ENCODE measurements at places on chromosomes 12 and 14.
A peak's percentile ranks its signal among the peaks of the same experiment; 100 is the strongest.

DNA sequence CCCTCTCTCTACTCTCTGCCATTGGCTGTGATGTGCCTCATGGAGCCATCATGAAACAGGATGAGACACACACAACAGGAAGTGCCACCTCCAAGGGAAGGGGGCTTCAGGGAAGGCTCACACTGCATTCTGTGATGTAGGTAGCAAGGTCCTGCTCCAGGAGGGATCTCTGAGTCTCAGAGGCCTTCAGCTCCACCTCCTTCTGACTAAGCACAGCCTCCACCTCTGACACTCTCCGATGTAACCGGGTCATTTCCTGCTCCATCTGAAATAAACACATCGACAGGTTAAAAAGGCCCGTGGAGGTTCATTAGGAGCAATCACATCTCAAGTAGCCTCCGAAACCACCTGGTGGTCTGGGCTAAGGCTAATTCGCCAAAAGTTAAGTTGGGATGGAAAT, 93.3 kb downstream of the CIT start:
- no peak for DNase-seq

- no peak for DNase-seq
These were observed 200.6 kb downstream of the TTC7B start for GRCh38 chr14:90615517-90616060.

DNA sequence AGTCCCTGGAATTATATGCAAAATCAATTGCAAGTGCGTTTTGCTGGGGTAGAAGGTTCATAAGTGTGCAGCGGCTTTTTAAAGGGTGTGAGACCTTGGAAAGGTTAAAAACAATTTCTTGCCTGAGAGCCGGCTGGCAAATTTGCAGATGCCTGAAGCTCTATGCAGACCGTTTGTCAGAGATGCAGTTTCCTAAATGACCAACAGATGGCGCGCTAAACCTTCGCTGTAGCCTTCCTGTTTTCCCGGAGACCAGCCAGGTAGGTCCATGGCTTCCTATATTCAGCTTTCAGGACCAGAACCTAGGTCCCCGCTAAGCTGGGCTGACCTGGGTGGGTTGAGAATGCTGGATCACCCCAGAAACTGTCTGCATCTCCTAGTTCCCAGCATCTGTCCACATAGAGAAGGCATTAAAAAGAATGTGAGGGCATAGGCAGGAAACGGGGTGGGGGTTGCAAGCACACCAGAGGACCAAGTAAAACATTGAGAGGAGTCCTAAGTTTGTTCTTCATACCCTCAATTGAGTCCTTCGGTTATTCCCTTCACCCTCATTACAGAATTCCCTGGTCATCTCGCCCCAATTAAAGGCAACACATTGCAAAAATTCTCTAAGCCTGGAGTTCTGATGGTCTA, 5.7 kb upstream of the NOS1 start:
- DNase-seq, result no peak

- no peak for DNase-seq
These were observed 257.1 kb downstream of the EFCAB11 start for GRCh38 chr14:89697281-89698060.

DNA sequence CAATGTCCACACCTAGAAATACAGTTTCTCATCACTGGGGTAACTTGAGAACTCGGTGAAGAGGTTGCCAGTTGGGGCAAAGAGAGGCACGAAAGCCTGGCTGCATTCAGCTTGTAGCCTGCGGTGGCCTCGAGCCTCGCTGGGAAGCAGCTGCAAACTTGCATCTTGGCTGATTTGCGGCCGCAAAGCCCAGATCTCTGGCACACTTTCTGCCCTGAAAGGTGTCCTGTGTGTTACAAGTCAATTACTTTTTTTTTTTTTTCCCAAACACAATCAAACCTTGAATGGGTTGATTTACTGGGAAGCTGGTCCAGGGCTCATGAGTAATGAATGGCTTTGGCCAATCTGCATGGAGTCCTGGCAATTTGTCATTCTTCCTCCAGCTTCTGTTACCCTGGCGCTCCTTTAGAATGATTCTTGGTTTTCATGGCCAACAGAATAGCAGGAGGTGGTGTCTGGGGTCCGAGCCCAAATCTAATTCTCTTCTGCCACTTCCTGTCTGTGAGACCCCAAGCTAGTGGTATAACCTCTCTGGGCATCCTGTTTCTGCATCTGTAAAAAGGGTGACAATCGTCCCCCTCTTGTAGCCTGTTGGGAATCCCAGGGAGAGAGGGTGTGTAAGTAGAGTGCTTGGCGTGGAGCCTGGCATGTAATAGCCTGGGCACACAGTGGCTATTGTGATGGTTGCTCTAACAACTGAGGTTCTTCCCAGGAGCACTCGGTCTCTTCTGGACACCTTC, 6.7 kb downstream of the BCL7A start:
- no peak for DNase-seq

DNA sequence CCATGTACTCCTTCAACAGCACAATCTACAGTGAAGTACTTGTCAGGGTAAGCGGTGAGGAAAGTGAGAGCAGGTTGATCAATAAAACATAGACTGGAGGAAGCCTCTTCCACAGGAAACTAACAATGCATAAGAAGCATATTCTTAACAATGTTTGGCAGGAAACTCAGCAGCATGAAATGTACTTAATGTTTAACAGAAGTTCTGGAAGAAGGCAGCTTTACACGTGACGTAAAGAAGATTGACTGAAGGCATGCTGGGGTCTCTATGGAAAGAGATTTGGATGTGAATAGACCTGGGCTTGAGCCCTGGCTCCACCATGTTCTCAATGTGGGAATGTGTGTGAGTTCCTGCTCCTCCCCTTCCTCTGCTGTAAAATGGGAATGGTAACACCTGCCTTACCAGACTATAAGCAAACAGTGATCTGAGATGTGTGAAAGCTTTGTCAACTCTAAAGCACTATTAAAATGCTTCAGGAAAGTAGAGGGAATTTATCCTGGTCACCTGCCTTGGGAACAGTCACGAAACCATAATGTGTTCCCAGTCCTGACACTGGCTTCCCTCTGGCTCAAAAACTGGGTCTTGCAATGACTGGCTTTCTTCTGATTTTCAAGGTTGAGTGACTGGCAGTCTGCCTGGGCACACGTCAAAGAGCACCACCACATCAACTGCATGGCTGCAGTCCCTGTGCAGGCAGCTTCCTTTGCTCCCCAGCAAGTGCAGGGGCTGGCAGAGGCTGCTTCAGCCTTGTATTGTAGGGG, 384.6 kb downstream of the APAF1 start:
- no peak for DNase-seq

GRCh38 chr12:574475-575128, 88.6 kb downstream of the NINJ2 start:
- no peak for DNase-seq

DNA sequence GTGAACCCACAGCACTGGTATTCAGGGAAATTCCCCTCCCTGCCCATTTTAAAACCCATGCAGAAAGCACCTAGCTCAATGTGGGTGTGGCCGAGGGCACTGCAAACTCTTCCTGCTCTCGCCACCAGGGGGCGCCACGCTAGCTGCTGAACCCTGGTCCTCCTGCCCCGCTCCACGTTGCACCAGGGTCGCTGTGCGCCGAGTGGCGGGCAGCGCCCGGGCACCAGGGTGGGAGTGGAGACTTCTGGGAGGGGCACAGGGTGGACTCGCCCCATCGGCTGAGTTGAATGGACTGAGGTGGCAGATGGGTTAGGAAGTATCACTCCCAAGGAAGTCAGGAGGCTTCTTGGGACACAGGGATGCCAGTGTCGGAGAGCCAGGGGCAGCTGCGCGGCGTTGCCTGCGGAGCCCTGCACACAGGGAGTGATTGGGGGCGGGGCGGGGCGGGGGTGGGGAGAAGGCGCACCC, 48.1 kb upstream of the BCL11B start:
- DNase-seq, result peak; percentile 68

DNA sequence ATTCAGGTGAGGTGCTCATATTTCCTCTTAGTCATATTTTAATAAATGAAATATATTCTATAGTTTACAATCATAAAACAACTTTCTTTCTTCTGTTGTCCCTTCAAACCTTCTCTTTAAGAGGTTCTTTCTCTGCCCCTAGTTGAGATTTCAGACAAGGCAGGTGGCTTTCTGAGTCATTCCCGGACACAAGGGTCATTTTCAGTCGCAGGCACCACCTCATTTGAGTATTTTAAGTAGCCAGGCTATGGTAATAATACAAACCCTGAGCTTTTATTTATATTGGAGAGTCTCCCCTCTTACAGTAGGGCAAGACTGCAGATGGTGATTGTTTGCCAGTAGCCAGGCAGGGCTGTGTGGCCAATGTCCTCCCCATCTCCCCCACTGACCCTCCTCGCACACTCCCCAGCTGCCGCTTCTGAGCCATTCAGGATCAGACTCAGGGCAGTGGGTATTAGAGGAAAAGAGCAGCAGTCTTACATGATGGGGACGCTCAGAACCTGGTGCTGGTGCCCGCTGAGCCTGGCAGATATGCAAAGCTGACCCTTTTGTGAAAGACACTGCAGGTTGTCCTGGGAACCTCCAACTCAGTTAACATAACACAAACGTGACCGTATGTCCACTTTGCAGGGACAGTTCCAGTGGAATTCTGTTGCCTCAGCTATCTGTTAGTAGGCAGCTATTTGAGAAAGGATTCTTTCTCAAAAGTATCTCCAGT, 101.1 kb upstream of the BCL2L14 start:
- no peak for DNase-seq

DNA sequence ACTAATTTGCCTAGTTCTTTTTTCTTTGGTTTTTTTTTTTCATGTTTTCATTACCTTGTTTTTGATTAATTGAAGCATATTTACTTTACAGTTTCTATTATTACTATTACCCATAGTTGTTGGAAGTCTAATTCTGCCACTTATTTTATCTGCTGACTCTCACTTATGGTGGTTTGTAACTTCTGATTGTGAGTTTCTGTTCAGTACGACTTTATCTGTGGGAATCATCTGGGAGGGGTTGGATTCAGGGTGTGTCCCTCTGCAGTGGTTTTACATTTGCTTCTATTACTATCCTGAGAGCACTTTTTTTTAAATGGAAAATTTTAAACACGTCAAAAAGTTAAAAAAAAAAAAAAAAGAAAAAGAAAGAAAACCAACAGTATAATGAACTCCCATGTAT, 26.4 kb upstream of the SOS2 start:
- no peak for DNase-seq

GRCh38 chr14:57060276-57060955, 208.3 kb downstream of the EXOC5 start:
- no peak for DNase-seq

GRCh38 chr12:18549598-18549997, 188.2 kb downstream of the PLCZ1 start:
- no peak for DNase-seq

DNA sequence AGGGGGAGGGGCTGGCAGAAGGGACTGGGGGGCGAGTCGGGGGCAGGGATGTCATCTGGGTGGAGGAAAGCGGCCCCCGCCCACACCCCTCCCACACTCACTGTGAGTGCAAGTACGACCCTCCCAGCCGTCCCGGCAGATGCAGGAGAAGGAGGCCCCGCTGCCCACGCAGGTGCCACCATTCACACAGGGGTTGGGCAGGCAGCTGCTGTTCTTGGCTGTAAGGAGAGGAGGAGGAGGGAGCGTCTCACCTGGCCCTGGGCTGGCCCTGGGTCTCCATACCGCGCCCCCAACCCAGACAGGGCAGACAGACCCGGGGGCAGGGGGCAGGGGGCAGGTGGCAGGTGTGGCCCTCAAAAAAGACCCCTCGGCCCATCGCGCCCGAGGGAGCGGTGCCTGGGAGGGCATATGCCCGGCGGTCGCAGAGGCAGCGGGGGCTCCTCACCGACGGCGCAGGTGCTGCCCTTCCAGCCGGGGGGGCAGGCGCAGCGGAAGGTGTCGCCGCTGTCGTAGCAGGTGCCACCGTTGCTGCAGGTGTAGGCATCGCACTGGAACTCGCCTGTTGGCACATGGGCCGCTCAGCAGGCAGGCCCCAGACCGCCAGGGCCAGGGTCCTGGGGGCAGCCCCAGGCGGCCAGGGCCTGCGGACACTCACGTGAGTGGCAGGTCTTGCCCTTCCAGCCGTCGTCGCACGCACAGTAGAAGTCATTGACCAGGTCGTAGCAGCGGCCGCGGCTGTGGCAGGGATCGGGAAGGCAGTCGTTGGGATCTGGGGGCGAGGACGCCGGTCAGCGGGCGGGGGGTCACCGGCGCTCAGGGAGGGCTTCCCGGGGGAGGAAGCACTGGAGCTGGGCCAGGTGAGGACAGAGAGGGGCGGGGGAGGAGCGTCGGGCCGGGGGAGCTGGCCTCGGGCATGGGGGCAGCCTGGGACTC, 20.6 kb downstream of the JAG2 start:
- DNase-seq, result no peak

DNA sequence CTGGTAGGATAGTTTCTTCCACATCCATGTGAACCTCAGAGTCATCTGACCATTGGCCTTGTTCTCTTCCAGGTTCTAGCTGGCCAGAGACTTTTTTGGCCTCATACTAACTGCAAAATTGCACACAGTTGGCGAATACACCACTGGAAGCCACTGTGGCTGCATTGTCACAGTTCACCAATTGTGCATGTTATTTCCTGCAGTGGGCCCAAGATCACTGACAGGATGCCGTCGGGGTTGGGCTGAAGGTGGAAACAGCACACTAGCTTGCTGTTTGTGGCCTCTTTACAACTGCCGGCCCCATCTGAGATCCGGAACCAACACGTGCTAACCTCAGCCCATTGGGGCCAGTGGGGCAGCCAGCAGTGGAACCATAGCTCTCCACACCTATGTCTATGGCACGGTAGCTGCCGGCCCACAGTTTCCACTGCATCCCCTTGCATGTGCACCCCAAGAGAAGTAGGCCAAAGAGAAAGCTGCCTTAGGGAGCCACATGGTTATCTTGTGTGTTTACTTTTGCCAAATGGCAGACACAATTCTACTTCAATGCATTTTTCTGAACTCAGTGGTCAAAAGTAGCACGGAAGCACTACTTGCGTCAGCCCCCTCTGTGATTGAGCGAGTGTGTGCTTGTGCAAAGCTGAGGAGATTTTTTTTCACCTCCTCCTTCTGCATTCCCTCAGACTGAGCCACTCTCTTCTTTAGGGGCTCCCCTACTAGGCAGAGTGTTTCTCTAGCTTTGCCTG, 464.0 kb downstream of the RAD51B start:
- peak; percentile 65 for DNase-seq

GRCh38 chr14:87600240-87600639, 392.7 kb downstream of the GALC start:
- no peak for DNase-seq

- no peak for DNase-seq
These were observed 40.9 kb upstream of the FRMD6 start for GRCh38 chr14:51610771-51611170.

- DNase-seq, result no peak
These were observed 10.0 kb upstream of the FAM181A start for GRCh38 chr14:93917141-93917540.

- no peak for DNase-seq
These were observed 194.6 kb downstream of the PAX9 start for GRCh38 chr14:36856095-36856878.

- DNase-seq, result peak; percentile 67
These were observed 935 bp upstream of the CRIP1 start for GRCh38 chr14:105485739-105486162.

DNA sequence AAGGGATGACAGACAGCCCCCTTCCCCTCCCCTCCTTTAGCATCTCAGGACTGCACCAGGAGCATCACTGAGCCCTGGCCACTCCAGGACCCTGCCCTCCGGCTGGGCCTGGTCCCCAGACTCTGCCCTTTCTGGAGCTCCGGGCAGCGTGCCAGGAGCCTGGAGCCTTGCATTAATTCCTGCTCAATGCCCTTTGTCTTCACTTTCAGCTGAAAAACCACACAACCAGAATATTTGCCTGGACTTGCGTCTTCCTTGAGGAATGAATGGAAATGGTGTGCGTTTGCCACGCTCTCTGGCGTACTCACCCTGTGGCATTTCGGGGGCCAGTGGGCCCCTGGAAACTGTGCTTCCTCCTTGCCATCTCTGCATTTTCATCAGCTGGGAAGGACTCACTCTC, 8.5 kb upstream of the RFLNA start:
- no peak for DNase-seq

All from CD8-positive, alpha-beta memory T cell (primary cell).